ENCODE measurements at places on chromosomes 11 and 22. TPM values are rescaled to one million over a fixed set of nuclear protein-coding genes. Genes with fewer than 3 reads are reported as not detected.

Gene C11orf68
- 17.9 TPM for total RNA-seq

Gene MMP1
- 7.8 TPM for total RNA-seq

Gene OR5M3
- not detected for total RNA-seq

Gene LDHA
- total RNA-seq: 238 TPM

Gene CFAP300
- total RNA-seq: 21.3 TPM

Gene CABP4
- total RNA-seq: 2.1 TPM

DNA sequence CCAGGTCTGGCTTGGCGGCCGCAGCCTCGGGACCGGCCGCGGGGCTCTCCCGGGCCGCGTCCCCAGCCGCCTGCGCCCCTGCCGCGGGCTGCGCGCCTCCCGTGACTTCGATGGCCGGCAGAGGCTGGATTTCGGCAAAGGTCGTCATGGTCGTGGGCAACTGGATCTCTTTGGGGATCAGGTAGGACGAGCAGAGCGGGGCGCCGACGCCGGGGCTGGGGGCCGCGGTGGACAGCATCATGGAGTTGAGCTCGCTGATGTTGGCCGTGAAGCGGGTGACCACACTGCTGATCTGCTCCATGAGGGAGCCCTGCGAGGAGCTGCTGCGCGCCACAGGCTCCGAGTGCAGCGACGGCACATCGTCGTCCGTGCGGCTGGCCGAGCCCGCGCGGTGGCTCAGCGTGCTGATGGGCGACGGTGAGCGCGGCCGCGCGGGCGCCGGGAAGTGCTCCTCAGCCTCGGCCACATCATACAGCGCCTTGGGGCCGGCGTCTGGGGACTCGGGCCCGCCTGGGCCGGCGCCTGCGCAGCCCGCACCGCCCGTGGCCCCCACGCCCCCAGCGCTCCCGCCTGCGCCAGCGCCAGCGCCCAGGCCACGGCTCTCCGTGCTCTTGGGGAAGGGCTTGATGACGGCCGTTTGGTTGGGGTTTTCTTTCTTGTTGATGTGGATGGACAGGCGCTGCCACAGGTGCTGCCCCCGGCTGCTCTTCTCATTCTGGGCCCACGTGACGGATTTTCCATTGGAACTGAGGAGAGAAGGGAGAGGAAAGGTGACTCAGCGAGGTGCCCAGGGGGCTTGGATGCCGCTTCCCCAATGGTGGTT, 171.4 kb upstream of the CTSC start:
- H3K4me3 ChIP-seq: no peak overlapping the region
- no peaks in the 10 kb centered on the region for H3K27me3 ChIP-seq
- H3K27ac ChIP-seq: no peak overlapping the region
- H3K4me1 ChIP-seq: peaks cover 7% of the 10 kb centered on the region
- peak; percentile 65 for DNase-seq

DNA sequence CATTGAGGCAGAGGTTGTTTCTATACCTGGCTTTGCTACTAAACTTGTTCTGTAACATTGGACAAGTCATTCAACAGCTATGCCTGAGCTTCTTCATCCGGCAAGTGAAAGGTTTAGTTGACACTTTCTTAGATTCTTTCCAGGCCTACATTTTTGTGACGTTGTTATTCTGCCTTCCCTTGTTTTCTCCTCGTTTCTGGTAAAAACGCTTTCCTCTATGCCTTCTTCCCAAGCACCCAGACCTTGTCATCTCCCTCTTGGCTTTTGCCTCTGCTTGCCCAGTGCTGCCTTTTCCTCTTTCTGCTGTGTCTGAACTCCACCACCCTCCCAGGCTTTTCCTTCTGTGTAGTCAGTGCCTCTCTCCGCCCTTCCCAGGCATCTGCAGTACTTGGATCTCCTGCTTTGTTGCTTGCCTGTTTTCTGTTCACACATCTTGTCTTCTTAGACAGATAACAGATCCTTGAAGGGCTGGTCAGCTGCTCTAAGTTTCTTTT, 1.4 kb upstream of the AMOTL1 start:
- no peak for DNase-seq
- peaks cover 4% of the 10 kb centered on the region for H3K4me1 ChIP-seq
- no peak overlapping the region for H3K27ac ChIP-seq
- H3K36me3 ChIP-seq: no peaks in the 10 kb centered on the region
- H3K27me3 ChIP-seq: no peaks in the 10 kb centered on the region
- H3K4me3 ChIP-seq: no peak overlapping the region

DNA sequence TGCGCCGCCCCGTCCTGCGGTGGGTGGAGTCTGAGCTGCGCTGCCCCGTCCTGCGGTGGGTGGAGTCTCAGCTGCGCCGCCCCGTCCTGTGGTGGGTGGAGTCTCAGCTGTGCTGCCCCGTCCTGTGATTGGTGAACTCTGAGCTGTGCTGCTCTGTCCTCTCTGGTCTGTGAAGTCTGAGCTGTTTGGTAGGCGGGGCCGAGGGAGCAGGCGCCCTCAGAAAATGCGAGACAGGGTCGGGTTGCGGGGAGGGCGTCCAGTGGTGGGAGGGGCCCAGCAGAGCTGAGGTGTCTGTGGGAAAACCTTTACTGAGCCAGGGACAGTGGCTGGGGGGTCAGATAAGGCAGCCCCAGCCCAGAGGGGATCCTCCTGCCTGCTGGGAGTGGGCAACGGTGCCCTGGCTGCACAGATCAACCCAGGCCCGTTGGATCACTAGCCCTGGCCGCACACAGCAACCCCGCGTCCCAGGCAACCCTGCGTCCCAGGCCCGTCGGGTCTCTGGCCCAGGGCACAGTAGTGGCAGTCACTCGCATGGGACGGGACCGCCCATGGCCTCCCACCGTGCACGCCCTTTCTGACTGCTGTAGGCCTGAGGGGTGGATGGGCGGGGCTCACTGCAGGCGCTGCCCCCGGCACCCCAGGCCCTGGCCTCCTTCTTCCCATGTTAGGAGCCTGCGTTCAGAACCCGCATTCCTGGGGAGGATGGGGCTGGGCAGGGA, 22.8 kb downstream of the BRSK2 start:
- no peak for DNase-seq
- no peaks in the 10 kb centered on the region for H3K36me3 ChIP-seq
- no peak overlapping the region for H3K4me3 ChIP-seq

DNA sequence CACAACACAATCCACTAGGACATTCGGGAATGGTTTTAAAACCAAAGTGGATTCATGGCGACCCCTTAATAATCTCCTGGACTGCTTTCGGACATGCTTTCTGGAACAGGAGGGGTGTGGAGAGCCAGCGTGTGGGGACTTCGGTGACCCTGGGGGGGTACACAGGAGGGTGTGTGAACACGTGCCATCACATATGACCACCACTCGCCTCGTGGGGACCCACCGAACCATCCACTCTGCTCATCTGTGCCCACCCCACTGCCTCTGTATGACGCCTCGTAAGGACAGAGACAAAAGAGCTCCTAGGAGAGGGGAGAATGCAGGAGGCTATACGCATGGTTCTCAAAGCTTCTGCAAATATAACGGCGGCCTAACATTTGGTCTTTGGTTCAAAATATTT, 8.9 kb downstream of the LTO1 start:
- DNase-seq: no peak
- peaks cover 41% of the 10 kb centered on the region for H3K36me3 ChIP-seq
- H3K4me1 ChIP-seq: peaks cover 9% of the 10 kb centered on the region
- no peak overlapping the region for H3K27ac ChIP-seq

DNA sequence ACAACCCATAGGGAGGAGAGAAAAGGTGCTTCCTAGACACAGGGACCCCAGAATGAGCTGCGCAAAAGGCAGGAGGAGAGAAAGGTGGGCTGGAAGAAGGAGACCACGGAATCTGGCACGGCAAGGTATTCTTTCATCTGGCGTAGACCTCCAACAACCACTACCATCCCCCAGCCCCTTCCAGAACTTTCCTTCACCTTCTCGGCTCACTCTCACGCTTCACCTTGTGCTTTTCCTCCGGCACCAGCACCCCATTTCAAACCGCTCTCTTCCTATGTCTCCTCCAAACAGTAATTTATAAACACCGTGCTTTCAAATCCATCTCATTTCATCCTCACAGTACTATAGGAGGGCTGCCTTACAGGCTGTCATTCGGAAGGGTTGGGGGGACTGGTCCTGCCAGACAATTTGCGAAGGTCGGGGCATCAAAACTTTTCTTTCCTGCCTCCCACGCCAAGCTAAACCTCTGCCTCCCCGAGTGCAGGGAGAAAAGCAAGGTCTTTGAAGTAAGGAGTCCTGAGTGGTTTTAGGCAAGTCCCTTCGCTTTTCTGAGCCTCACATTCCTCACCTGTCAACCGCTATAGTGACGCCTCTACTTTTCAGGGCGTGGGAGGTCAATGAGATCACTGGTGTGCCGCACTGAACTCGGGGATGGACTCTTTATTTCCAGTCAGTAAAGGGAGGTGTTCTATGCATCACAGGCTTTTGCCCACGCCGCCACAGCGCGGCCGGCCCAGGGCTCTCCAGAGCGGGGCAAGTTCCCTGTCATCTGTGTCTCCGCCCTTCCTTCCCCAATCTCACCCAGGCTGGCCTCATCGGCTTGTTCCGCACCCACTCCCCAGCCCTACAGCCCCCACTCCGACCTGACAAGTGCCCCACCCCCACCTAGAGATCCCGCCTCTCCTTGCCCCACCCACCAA, 800 bp downstream of the KCTD21 start:
- H3K4me3 ChIP-seq: peak overlapping the region; percentile 60
- no peak for DNase-seq
- H3K27ac ChIP-seq: peak overlapping the region; percentile 44
- H3K36me3 ChIP-seq: no peaks in the 10 kb centered on the region

DNA sequence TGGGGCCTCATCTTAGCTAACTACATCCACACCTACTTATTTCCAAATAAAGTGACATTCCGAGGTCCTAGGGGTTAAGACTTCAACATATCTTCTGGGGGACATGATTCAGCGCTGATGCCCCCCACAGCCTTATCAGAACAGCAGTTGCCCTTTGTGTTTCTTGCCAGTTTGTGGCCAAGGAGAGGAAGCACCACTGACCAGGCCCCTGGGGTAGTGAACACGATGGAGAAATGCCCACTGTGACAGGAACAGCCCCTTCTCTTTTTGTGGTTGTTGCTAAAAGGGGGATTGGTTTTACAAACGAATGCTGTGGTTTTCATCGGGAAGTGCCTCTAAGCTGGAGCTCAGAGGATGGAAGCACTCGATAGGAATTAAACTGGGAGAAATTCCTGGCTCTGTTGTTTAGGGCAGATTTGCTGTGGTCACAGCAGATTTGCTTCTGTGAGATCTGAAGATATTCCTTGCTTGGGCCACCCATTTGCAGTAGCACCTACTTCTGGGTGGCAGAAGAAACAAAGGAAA, 88.8 kb downstream of the ABTB2 start:
- no peak for DNase-seq
- no peak overlapping the region for H3K4me3 ChIP-seq
- H3K4me1 ChIP-seq: no peaks in the 10 kb centered on the region
- no peaks in the 10 kb centered on the region for H3K27me3 ChIP-seq
- H3K27ac ChIP-seq: no peak overlapping the region

DNA sequence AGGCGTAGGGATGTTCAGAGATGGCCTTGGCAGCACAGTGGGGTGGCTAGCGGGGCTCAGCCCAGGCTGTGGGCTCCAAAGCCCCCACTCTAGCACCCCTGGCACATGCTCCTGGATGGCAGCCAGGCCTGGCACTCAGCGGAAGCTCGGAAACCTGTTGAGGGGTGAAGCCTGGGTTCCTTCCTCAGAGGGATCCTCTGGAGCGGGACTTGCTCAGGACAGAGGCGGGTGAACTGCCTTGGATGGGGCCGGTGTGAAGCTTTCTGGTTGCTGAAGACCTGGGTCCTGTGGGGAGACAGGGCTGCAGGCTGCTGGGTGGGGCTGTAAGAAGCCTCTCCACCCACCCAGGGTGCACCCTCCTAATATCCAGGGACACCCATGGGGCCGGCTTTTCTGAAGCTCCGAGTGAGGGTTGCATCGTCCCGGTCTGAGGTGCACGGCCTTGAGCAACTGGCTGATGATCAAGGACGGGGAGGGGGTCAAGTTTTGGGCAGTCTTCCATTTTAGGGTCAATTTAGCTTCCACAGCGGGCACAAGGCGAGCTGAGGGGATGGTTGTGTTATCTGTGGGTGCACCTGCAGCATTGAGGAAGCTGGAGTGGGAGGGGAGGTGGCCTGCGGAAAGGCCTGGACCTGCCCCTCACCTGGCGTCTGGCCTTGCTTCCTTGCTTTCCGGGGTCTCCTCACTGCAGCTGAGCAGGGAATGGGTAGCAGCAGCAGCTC, 5.2 kb downstream of the MRGPRE start:
- no peaks in the 10 kb centered on the region for H3K36me3 ChIP-seq
- no peak for DNase-seq
- H3K4me1 ChIP-seq: no peaks in the 10 kb centered on the region
- H3K27me3 ChIP-seq: peaks cover 7% of the 10 kb centered on the region

DNA sequence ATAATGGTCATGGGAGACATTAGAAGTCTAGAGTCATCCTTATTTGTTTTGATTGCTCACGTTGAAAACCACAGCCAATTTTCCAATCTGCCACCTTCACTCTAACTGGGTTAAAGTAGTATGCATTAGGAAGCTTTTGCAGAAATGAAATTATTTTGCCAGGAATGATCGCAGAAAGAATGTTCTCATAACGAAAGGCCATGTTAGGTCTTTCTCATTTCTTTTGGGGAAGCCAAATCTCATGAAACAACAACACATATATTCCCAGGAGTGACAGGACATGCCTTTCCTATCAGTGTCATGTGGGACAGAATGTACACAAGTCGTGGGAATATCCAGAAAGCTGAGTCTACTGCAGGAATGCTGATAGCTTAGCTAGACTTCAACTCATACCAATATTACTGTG, 386.3 kb downstream of the AASDHPPT start:
- DNase-seq: peak; percentile 18
- no peak overlapping the region for H3K4me3 ChIP-seq
- no peaks in the 10 kb centered on the region for H3K4me1 ChIP-seq
- no peak overlapping the region for H3K27ac ChIP-seq
- H3K36me3 ChIP-seq: no peaks in the 10 kb centered on the region

- no peaks in the 10 kb centered on the region for H3K4me1 ChIP-seq
- no peak for DNase-seq
- H3K27ac ChIP-seq: no peak overlapping the region
- H3K4me3 ChIP-seq: no peak overlapping the region
- H3K27me3 ChIP-seq: no peaks in the 10 kb centered on the region
These were observed 10.5 kb downstream of the TPST2 start for GRCh38 chr22:26579331-26579886.

DNA sequence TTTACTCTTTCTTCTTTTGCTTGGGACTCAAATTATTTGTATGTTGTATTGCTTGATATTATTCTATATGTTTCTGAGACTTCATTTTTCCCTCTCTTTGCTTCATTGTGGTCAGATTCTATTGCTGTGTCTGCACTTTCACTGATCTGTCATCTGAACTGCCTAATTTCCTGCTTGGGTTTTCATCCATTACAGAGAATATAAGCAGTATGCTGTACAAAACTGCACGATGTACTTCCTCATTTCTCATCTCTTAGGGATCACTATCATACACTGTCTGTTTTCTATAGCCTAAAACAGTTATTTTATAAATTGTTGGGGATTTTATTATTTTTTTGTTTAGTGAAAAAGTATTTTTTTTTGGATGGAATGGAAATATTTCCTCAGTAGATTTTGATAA, 736.7 kb upstream of the ANO5 start:
- no peaks in the 10 kb centered on the region for H3K36me3 ChIP-seq
- H3K27me3 ChIP-seq: no peaks in the 10 kb centered on the region
- no peak for DNase-seq
- no peak overlapping the region for H3K4me3 ChIP-seq
- no peak overlapping the region for H3K27ac ChIP-seq

Data from lung (tissue), 17 donors.